ENCODE measurements at places on chromosomes 11 and 22.
A peak's percentile ranks its signal among the peaks of the same experiment; 100 is the strongest.

DNA sequence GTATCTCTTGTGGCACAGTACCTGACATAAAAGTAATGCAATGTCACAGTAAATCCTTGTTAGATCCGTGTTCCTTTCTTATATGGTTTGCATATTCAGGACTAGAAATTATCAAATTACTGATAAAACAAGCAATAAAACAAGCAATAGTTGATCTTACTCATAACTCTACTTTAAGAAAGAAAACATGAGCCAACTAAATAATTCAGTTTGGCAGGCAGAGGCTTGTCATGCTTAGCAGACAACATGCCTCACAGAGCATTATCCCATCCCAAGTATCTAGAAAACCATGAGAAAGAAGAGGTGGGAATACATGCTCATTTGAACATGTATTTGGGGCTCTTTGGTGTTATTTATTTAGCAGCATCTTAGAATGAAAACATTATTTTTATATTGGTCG, 241.9 kb downstream of the SOX6 start:
- no peak for DNase-seq

DNA sequence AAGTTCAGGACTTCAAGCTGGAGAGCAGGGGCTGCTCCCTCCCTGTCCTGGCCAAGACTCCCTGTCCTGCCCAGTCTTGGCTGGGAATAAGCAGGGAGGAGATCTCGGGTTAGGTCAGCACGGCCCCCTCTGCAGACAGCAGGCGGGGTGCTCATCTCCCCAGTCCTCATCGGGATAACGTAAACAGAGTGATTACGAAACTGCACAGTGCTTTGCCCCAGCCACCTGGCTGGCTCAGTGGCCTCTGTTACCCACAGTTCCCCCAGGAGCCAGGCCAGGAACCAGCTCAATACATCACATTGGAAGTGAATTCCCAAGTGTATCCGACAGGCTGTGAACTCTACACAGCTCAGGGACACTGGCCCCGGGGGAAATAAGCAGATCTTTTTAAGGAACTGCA, 42.7 kb upstream of the KCNJ11 start:
- no peak for DNase-seq

GRCh38 chr22:22408731-22409696, 99.5 kb downstream of the ZNF280B start:
- peak; percentile 69 for DNase-seq

DNA sequence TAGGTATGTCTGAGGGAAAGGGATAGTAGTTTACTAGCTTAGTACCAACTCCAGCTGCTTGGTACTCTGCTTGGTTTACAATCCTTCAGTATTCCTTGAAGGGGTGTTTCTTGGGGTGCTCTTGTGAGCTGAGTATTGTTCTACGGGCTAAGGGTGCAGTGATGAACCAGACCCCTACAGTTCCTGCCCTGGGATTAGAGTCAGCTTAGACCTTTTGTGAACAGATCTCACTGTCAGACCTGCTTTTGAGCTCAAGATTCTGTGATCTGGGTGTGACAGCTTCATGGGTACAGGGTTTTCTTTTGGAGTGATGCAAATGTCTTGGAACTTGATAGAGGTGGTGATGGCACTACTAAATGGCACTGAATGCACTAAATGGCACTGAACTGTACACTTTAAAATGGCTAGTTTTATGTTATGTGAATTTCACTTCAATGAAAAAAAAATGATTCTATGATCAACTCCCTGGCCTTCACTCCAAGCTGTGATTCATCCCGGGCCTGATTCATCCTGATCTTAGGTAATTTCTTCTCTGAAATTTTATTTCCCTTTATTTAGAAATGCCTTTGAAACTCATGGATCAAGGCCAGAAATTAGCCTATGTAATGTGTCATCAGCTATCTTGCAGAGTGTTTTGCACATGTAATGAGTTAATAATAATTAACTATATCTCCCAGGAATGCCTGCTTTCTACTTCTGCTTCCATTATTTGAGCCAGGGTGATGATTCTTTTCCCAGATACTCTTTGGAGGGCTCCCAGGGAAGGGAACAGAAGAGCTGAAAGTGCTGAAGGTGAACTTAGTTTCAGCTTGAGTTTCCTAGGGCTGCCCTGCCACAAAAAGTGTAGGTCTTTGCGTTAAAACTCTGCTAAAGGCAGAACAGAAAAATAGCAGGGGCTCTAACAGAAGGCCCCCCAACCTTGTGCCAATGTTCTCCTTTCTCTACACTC, 87.9 kb downstream of the NCAM1 start:
- DNase-seq = no peak

DNA sequence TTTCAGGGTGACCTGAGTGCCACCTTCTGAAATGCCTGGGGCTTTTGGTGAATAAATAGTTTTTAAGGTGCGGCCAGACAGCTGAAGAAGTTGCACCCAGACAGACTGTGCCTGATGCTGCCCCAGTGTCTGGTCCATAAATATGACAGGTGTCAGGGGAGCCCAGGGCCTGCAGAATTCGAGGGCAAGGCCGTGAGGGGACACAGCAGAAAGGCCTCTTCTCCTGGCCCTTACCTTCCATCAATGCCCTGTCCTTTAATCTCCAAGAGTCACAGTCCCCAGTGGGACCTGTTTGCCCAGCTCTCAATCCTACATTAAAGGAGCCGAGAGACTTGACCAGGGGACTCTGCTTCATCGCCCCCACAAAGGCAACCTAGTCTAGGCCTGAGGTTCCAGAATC, 45.7 kb downstream of the NAT10 start:
- DNase-seq = no peak

GRCh38 chr11:43948341-43949225, 6.1 kb downstream of the C11orf96 start:
- DNase-seq = no peak

DNA sequence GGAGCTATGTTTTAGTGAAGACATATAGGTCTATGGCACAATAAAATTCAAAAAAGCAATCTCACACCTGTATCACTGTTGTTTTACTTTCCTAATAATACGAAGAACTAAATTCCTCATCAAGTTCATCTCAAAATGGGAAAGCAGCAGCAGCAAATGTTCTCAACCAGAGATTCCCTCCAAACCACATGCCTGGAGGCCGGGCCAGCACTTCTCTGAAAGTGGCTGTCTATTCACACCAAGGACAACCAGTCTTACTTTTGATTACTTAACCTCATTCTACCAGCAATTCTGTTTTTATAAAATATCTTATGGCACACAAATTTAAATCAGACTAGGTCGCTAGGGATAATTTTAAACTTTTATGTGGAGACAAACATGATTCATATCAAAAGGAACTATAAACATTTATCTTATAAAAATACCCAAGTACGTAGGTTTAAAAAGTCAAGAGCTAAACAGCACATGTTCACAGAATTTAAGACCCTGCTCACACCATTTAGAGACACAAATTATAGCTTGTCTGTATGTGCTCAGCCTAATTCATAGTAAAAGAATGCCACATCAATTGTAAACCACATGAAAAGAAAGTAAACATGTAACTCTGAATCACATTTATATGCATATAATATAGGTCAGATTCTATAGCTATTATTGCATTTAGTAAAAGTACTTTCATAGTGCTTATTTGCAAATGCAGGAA, 46.1 kb downstream of the RRAS2 start:
- DNase-seq = no peak

DNA sequence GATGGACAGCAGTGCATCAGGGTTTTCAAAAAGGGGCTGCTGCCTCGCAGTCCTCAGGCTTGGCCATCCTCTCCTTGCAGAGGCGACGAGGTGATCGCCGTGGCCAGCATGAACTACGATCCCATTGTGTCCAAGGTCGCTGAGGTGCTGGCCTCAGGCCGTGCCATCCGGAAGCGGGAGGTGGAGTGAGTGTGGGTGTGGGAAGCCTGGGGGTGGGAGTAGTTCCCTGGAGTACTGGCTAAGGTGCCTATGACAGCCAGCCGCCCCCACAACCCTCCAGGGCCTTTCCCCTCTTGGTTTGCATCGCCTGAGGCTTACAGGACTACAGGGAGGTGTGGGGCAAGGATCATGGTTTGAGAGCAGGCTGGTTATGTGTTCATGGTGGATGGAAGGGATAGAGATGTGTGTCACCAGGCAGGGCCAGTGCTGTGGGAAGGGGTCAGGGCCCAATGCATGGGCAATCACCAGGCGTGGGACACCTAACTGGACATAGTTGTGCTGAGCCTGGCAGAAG, 2.1 kb upstream of the LZTR1 start:
- DNase-seq = peak; percentile 16

GRCh38 chr11:12404436-12404835, 27.1 kb downstream of the PARVA start:
- DNase-seq = no peak

GRCh38 chr11:16900491-16900890, 113.7 kb downstream of the PLEKHA7 start:
- DNase-seq = no peak

GRCh38 chr22:28051091-28051786, 132.2 kb upstream of the PITPNB start:
- DNase-seq = no peak

DNA sequence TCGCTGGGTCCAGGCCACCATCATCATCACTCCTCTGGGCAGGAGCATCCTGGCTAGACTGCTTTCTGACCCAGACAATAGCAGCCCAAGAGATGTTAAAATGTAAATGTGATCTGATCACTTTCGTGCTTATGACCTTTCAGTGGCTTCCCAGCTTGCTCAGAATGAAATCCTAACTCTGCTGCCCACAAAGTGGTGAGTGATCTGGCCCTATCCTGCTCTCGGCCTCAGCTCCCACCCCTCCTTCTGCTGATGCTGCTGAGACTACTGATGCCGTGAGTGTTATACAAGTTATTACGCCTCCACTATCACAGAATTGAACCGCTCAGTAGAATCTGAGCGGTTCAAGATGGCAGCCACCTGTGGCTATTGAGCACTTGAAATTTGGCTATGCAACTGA, 26.2 kb downstream of the ELF5 start:
- DNase-seq = no peak

- no peak for DNase-seq
These were observed 227.6 kb downstream of the SBF2 start for GRCh38 chr11:10066441-10066840.

- no peak for DNase-seq
These were observed 18.8 kb upstream of the PRR5 start for GRCh38 chr22:44683237-44683636.

DNA sequence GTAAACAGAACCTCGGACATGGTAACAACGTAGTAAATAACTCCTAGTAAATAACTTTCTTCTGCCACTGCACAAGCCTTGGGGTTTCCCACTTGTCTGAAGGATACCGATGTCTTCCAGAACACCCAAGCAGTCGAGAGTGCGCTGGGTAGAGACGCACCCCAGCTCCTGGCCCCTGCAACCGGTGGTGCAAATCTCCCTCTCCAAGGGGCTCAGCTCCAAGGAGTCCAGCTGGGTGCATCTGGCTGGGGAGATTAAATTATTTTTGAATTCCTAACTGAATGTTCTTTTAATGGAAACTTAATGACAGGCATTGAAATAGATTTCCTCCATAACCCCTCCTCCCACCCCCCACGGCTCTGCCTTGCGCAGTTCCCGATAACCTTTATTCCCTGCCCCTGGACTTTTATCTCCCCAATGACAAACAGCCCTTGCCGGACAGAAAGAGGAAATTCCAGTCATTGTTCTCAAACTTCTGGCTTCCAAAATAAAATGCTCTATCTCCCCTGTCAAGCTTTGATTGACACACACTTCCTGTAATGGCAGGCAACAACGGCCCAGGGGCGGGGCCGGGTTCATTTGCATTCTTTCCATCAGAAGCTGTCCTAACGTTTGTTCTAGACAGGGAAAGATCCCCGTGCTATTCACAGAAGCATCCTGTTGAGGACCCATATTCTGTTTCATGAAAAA, 31.2 kb downstream of the KCNJ1 start:
- DNase-seq = no peak

- DNase-seq = peak; percentile 17
These were observed 34.1 kb downstream of the SERGEF start for GRCh38 chr11:17978553-17979287.

DNA sequence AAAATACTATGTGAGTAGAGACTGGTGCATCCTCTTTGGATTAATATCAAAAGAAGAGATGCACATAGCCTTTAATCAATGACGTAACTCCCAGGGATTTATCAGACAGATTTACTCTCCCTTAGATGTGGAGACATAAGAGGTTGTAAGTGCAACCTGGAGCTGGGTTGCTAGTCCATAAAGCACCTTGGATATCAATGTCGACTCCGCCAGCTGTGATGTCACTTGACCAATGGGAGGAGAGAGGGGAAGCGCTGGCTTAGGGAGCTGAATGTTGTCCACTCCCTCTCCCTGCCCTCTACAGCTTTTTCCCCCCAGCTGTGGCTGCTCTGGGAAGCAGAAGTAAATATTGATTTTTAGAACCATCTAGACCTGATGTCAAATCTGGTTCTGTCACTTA, 28.9 kb upstream of the TMEM86A start:
- DNase-seq = no peak

- DNase-seq = no peak
These were observed 17.3 kb downstream of the RTN4RL2 start for GRCh38 chr11:57477507-57478189.

DNA sequence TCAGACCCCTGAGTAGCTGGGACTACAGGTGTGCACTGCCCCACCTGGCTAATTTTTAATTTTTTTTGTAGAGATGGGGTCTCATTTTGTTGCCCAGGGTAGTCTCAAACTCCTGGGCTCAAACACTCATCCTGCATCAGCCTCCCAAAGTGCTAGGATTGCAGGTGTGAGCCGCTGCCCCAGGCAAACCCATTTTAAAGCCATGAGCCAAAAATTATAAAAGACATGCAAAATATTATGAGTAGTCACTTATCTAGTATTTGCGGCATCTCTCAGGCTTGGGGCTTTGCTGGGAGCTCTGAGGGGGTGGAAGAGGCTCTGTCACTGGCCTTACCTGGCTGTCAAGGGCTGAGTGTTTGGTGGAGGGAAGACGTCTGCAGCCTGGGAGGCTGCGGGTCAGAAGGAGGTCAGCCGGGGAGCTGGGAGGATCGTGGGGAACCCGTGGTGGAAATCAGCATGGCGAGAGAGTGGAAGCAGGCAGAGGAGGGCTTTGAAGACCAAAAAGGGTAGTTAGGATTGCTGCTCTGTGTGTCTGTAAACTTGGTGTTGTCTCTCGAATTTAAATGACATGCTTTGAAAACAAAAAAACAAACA, 69.1 kb upstream of the PARVG start:
- no peak for DNase-seq

DNA sequence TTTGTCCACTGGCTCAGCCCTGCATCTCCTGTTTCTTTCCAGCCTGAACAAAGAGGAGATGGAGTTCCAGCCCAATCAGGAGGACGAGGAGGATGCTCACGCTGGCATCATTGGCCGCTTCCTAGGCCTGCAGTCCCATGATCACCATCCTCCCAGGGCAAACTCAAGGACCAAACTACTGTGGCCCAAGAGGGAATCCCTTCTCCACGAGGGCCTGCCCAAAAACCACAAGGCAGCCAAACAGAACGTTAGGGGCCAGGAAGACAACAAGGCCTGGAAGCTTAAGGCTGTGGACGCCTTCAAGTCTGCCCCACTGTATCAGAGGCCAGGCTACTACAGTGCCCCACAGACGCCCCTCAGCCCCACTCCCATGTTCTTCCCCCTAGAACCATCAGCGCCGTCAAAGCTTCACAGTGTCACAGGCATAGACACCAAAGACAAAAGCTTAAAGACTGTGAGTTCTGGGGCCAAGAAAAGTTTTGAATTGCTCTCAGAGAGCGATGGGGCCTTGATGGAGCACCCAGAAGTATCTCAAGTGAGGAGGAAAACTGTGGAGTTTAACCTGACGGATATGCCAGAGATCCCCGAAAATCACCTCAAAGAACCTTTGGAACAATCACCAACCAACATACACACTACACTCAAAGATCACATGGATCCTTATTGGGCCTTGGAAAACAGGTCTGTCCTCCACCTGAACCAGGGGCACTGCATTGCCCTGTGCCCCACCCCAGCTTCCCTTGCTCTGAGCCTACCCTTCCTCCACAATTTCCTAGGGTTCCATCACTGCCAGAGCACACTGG, 5.0 kb downstream of the FTH1 start:
- DNase-seq = peak; percentile 24

Data from B cell (primary cell).